ENCODE measurements at places on chromosomes 11 and 22.
A peak's percentile ranks its signal among the peaks of the same experiment; 100 is the strongest.

- no peak for DNase-seq
Measured at GRCh38 chr11:57357856-57358255, 19.7 kb downstream of the P2RX3 start.

DNA sequence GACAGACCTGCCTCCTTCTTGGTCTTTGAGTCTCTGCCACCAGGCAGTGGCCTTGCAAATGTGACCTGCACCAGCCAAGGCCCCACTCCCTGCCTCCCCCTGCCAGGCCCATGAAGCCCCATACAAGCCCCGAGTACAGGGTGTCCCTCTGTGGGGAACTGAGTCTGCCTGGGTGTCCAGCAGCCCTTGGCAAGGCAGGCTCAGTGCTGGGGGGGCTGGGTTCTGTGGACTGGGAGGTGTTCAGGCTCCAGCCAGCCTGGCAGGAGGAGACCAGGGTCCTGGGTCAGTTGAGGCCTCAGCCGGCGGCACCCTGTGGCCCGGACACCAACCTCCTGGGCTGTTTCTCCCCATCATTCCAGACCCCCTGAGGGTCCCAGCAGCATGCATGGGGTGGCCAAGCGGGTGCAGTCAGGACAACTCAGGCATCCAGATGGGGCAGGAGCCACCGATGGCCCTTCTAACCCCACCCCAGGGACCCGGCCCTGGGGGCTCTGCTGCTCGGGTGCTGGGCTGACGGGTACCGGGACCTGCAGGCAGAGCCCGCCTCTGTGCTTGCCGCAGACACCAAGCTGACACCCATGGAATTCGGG is 5.7 kb downstream of the MUC5AC start:
- no peak for DNase-seq

GRCh38 chr11:125945797-125946520 is at the start of gene VSIG10L2:
TSS of gene VSIG10L2 (plus strand) at chr11:125946044. CDS start at chr11:125946056, 12 bp downstream.
- DNase-seq = no peak

DNA sequence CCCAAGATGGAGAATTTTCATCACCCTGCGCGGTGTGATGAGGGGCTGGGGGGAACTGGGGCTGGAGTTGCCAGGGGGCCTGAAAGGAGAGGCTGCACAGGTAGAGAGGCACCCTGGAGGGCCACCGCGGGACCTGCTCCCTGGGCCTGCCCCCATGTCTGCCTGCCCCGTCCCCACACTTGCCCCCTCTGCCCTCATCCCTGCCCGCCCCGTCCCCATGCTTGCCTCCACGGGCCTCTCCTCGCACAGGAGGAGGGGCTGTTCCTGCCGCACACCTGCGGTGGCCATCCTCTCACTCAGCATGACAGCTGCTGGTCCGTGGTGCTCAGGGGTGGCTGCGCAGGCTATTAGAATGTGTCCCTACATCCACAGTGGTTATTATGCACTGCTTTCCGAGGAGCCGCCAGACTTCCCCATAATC is 43.5 kb downstream of the LINC01488 start:
- no peak for DNase-seq

- peak; percentile 35 for DNase-seq
Measured at GRCh38 chr11:125376117-125376516, 119.9 kb downstream of the FEZ1 start.

- no peak for DNase-seq
Measured at GRCh38 chr11:76147106-76147740, 59.1 kb downstream of the WNT11 start.

- no peak for DNase-seq
Measured at GRCh38 chr11:127143251-127143650, 142.7 kb upstream of the KIRREL3 start.

DNA sequence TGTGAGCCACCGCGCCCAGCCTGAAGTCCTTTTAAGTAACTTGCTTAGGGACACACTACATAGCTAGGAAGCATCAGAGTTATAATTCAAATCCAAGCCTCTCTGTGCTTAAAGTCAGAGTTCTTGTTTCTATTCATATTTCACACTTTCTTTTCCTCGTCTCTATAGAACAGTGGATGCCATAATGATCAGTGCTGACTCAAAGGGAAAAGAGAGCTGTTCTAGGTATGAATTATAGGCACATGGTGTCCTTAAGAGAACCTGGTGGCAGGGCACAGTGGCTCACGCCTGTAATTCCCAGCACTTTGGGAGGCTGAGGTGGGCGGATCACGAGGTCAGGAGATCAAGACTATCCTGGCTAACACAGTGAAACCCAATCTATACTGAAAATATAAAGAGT is 400.2 kb upstream of the DDI1 start:
- DNase-seq = no peak

- no peak for DNase-seq
Measured at GRCh38 chr22:22507743-22508273, 734 bp downstream of the ZNF280B start.
